ENCODE measurements at places on chromosomes 16 and 17.

DNA sequence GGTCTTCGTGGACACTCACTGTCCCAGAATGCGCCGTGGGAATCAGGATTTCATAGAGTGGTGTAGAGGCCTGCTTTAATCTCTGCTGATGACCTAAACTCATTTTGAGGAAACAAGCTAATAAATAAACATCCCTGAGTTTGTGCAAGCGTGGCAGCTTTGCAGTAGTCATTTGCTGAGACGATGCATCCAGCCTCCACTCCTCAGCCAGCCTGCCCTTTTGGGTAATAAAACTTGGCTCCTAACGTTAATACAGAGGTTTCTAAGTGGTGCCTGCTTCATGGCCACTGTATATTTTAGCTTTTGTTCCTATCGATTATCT, 1.3 kb downstream of the DGKE start:
- peak; percentile 30 for DNase-seq

GRCh38 chr16:64181271-64181925, 940.5 kb downstream of the CDH11 start:
- no peak for DNase-seq

GRCh38 chr16:58000706-58001676, at the start of gene USB1:
TSS of gene USB1 (plus strand) at chr16:58001407. CDS start at chr16:58001484, 77 bp downstream.
- peak; percentile 80 for DNase-seq

GRCh38 chr17:8664456-8665126, 34.1 kb upstream of the MYH10 start:
- DNase-seq = no peak

DNA sequence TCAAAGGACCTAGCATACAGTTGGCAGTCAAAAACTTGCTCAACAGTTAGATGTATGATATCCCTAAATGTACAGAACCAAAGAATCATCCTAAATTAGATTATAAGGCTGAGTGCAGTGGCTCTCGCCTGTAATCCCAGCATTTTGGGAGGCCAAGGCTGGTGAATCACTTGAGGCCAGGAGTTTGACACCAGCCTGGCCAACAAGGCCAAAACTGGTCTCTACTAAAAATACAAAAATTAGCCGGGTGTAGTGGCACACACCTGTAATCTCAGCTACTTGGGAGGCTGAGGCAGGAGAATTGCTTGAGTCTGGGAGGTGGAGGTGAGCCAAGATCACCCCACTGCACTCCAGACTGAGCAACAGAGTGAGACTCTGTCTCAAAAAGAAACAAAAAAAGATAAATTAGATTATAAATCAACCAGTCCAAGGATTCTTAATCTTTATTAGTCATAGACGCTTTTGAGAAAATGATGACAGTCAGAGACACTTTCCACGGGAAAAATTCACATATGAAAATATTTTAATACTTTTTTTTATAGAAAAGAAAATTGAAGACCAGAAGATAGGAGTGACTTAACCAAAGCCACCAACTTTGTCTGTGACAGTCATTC, 77.6 kb downstream of the MMD start:
- no peak for DNase-seq

DNA sequence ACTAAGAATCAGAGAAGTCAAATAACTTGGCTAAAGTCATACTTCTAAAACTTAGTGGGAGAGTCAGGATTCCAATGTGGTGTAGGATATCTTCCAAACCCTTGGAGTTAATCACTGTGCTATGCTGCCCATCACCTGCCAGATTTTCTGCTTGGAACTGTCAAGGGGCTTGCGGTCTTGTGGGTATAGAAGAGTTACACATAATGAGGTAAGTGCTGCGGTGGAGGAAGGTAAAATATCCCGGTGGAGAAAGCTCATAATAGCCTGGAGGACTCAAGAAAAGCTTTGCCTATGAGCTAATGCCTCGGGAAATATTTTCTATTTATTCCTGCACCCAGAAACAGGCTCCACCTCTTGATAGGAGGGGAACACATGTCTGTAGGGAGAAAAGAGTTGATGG, 195.6 kb downstream of the UTP18 start:
- no peak for DNase-seq

DNA sequence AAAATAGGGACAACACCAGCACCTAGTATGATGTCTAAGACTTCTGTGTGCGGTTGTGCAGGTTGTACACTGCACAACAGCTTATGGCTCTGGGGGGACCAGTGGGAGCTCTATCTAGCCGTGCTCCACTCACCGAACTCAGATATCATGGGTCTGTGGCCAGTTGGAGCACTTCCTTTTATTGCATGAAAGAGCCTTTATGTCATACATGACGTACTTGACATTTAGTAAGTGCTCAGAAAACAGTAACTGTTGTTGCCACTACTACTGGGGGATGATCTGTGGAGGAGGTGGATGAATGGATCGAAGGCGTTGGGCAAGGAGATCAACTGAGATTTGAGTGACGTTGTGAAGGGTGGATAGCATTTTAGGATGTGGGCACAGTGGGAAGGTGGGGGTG, 368.8 kb downstream of the SNX29 start:
- no peak for DNase-seq

GRCh38 chr17:43803758-43804157, 23.5 kb downstream of the CFAP97D1 start:
- DNase-seq = no peak

DNA sequence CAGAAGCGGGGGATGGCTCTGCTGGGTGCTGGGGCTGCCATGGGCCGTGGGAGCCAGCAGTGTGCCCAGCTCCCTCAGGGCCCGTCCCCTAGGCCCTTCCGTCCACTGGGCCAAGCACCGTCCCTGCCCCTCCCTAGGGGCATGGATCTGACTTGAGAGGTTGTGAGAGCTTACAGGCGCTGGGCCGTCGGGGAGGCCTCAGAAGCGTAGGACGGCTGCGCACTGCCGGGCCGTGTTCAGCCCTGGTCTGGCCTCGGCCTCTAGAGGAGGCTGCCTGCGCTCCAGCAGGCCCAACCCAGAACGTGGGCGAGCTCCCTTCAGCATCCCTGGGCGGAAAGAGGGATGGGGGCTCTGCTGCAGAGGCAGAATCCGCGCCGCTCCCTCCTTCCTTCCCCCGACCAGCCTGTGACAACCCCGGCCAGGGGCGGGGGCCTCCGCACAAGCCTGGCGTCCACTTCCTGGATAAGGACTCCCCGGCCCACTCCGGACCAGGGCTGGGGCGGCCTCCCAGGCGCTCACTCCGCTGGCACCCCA, 685 bp upstream of the MPG start:
- peak; percentile 32 for DNase-seq

GRCh38 chr17:2083613-2084035, 28.7 kb downstream of the HIC1 start:
- peak; percentile 81 for DNase-seq

- DNase-seq = peak; percentile 13
Observed at GRCh38 chr17:74211141-74211911, 2.0 kb upstream of the TTYH2 start.

- DNase-seq = no peak
Observed at GRCh38 chr16:79801646-79802045, 201.1 kb upstream of the MAF start.

DNA sequence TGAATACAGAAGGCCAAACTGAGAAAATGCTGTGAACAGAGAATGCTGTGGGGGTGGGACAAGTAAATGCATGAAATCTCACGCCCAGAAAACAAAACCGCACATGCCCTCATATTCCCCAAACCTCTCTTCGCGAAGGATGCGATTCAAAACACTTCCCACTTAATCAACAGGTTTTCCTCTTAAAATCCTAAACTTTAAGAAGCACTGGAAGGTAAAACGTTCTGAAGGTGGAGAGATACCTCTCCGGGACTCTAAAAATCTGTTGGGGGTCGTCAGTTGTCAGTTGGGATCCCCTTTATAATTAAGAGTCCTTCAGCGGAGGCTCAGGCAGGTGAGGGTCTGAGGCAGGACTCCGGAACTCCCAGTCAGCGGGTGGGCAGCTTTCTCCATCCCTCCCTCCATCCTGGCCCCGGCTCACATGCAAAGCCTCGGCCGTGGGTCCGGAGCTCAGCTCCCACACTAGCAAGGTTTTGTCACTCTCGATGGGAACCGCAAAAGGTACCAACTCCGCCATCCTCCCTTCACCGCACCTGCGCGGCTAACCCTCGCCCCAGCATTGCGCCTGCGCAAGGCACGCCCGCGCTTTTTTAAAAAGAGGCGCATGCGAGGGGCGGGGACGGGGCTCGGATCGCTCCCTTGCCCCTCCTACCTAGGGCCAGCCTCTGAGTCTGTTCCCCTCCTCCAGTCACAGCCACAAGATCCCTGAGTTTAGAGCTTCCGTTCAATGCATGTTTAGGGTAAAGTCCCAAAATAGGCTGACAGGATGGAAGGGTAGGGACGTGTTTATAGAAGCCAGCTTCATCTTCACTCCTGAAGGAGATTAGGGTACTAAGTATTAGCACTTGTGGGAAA, at the start of gene RDM1:
Gene RDM1 (minus strand): TSS at position 563 of the 855 bp plus-strand sequence. CDS start 46 bp downstream, at position 517.
- peak; percentile 50 for DNase-seq

DNA sequence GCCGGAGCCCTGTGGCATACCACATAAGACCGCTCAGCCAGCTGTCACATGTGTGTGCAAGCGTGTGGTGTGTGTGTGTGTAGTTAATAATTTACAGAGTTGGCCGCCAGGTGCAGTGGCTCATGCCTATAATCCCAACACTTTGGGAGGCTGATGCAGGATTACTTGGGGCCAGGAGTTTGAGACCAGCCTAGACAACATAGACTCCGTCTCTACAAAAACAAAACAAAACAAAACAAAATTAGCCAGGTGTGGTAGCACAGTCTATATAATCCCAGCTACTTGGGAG, 20.4 kb downstream of the SOCS1 start:
- DNase-seq = peak; percentile 63

- DNase-seq = no peak
Observed at GRCh38 chr16:24976971-24977677, 38.0 kb downstream of the ARHGAP17 start.

- DNase-seq = peak; percentile 98
Observed at GRCh38 chr16:19555186-19555937, at the start of gene VPS35L. TSS of gene VPS35L (plus strand) at chr16:19555703. CDS start at chr16:19555730, 27 bp downstream.

DNA sequence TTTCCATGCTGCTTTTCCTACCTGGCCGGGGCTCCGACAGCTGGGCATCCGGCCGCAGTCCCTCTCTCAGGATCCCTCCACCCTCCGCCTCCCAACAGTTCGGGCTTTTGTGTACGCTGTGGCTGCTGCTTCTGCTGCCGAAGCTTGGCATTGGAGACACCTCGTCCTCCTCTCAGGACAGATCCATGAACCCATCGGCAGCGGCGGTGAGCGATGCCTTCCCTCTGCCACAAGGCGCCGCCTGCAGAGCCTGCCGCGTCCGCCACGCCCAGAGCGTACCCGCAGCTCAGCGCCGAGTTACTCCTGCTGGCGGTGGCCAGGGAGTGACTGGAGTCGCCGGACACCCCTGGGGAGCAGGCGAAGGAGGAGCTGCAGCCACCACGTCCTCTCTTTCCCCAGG, 2032.8 kb downstream of the TP53TG3F start:
- no peak for DNase-seq

DNA sequence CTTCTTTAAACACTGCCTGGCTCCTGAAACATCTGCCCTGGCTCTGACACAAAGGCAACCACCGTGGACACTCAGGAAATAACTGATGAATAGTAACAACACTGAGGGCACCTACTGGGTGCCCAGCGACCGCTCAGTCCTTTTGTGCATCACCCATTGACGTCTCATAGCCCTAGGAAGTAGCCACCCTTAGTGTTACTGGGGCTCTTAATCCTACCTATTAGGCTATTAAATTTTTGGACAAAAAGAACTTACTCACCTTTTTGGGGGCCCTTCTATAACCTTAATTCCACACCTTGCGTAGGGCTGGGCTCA, 11.7 kb downstream of the PPL start:
- no peak for DNase-seq

DNA sequence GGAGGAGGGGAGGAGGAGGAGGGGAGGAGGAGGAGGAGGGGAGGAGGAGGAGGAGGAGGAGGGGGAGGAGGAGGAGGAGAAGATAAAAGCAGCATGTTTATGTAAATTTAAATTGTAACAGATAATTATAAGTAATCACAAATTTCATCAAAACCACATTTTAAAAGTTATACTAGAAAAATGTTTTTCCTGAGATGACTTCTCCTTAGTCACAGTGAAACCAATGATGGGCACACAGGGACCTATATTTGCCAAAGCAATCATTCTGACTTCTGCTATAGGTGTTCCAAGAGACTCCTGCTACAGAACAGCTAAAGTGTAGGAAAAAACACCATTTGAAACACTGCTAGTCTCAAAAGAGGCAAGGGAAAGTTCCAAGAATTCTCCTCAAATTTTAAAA, 66.4 kb downstream of the CEP95 start:
- no peak for DNase-seq

DNA sequence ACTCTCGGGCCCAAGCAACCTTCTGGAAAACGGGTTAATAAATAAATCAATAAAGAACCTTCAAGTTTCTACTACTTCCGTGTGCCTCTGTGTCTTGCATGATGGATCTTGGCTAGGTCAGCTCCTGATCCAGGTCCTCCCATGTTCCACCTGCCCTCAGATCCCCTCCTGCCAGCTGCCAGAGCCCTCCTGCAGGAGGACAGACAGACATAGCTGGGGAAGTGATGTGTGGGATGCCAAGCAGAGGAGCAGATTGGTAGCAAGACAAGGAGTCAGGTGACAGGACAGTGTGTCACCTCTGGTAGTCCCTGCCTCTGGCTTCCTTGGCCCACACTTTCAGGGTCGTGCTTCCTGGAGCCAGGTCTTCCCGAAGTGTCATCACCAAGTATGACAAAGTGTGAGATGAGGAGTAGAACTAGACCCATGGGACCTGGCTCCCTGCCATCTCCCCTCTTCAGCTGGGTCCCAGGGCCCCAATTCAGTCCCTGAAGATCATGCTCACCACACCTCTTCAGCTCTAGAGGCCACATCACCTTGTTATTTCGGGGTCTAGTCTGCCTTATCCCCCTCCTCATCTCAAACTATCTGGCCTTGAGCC, 1.0 kb upstream of the EPN3 start:
- no peak for DNase-seq

DNA sequence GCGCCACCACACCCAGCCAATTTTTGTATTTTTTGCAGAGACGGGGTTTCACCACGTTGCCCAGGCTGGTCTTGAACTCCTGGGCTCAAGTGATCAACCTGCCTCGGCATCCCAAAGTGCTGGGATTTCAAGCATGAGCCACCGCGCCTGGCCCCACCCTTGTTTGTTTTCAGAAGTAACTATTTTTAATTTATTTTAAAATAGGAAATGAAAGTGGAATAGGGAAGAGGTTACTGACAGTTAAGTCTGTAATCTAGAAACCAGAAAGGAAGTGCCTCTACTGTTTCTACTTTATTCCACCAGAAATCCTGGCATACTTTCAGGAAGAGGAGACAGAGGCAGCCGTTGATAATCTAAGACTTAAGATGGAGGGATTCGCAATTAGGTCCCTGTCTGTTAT, 225.6 kb downstream of the TANC2 start:
- DNase-seq = no peak

- no peak for DNase-seq
Observed at GRCh38 chr17:57518587-57519581, 226.2 kb downstream of the CCDC182 start.

- peak; percentile 40 for DNase-seq
Observed at GRCh38 chr16:81483064-81483969, 38.7 kb downstream of the CMIP start.

GRCh38 chr16:50696575-50697420, 3.4 kb downstream of the NOD2 start:
- peak; percentile 77 for DNase-seq

DNA sequence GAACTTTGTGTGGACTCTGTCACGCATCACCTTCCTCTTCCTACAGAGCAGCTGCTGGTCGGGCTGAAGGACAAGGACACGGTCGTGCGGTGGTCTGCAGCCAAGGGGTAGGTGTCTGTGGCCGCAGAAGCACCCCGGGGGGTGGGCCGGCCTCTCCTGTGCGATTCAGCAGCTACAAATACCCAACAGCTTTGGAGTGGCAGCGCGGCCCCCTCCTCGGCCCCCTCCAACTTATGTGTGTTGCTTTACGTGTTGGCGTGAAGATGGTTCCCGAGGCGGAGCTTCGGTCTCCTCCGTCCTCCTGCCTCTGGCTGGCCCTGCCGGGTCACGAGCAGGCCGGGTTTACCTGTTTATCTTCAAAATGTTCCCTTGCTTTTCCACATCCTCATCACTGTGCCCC, 32.3 kb downstream of the ZNF750 start:
- DNase-seq = no peak
